ENCODE measurements at places on chromosomes 7 and 10.

DNA sequence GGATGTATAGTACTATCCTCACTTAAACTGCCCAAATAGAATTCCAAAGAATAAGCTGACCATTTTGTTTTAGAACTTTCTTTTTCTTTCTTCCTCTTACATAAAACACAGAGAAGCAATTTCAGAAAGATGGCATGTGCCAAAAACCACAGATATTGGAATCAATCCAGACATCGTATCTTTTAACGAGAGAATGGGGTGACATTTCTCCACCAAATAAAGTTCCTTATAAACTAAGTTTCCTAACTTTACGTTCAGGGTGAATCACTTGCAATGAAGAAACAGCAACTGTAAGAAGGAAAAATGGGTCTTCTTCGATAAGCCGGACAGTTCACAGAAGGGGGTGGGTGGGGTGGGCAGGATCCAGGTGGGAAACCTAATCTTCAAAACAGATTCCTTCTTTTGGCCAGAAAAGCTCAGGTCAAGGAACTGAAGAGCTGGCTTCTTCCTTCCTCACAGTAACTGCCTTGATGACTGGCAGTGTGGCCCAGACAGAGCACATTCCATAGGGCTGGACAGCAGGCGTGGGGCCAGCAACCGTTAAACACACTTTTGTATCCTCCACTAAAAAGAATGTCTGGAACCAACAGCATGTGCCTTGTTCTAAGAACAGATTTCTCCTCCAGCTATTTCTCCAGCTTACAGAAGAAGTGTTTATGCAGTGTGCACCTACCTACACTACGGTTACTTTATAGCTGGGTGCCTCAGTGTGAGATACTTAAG lies 31.5 kb downstream of the CREB3L2 start:
- no peak for DNase-seq

DNA sequence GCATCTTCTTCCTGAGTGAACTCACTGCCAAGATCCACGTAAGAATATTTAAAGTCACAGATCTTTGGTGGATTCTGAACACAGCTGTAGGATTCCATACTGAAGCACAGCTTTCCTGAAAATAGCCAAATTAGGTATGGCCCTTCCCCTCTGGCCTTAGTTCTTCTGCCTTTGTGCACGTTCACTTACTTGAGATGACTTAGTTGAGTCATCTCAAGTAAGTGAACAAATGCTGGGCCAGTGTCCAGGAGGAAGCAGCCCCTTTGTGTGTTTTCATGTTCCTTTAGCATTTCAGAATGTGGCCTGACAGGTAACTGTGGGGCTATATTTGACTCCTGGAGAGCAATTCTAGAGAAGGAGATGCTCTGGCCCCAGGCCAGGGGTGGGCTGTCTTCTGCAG lies 51.5 kb downstream of the CCNY start:
- no peak for DNase-seq

DNA sequence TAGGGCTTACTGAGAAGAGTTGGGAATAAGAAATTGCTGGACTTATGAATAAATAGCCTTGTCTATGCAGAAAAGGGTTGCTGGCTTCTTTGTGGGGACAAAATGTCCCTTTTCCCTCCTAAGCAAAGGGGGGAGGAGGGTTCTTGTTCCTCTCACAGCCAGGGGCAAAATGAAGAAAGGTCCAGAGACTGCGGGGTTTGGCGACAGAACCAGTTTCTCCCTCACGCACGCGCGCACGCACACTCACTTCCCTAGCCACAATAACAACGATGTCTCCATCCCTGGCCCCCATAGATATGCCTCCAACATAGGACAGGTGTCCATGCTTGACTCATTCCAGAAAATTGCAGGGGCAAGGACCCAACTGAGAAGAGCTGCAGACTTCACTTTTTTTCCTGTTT lies 3.3 kb downstream of the ZMIZ1 start:
- no peak for DNase-seq

DNA sequence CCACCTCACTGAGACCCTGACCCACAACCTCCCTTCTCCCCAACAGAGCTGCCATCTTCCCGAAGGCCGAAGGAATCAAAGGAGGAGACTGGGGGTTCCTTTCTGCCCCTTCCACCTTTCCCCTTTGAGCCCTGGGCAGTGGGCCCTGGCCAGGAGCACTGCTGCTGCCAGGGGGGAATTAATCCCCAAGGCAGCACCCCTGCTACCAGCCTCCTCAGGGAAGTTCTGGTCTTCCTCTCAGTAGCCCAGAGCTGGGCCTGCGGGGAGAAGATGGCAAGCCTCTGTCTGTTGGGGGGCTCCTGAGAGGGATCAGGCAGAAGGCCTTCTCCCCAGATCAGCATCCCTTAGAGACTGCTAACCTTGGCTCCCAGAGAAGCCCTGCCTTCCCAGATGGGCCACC lies 25.5 kb downstream of the DPCD start:
- DNase-seq, result no peak

DNA sequence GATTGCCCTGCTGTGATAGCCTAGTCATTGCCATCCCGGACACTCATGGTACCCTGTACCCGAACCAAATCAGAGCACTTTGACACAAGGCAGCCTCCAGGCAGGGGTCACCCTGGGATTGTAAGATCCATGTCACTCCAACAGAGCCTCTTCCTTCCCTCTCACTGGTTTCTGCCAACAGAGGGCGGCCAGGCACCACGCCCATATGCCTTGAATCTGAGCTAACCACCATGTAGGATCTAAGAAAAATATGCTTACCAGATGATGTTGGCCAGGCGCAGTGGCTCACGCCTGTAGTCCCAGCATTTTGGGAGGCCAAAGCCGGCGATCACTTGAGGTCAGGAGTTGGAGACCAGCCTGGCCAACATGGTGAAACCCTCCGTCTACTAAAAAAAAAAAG lies 389.2 kb upstream of the KLF6 start:
- DNase-seq, result no peak

DNA sequence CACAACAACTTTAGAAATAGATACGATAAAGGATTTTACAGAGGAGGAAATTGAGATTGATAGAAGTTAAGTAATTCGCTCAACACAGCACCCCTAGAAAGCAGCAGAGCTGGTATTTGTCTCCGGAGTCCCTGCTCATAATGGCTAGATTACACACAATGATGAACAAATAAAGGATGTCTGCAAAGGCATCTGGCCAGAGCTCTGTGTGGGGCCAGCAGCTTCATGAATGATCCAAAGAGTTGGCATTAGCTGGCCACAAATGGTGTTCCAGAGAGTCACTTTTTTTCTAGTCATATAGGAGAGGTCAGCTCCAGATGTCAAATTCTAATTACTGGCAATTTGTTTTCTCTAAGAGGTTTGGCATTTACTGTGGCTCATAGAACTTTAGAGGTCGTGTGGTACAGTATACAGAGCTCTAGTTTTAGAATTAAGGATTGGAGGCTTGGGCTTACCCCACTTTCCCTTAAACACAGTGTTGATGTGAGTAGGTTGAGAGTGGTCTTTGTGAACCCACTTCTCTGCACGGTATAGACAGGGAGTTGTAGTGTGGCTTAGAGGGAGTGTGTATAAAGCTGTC lies 186.2 kb downstream of the BICC1 start:
- no peak for DNase-seq

- no peak for DNase-seq
Measured at GRCh38 chr10:86755454-86755739, 1.0 kb upstream of the BMPR1A start.

GRCh38 chr7:24654305-24654704 lies 81.1 kb downstream of the PALS2 start:
- DNase-seq, result no peak

- no peak for DNase-seq
Measured at GRCh38 chr7:50730446-50731400, 52.0 kb downstream of the GRB10 start.

- peak; percentile 14 for DNase-seq
Measured at GRCh38 chr10:132175907-132176581, 10.7 kb upstream of the DPYSL4 start.

GRCh38 chr10:95881316-95881715 lies 26.5 kb upstream of the CC2D2B start:
- DNase-seq, result no peak

DNA sequence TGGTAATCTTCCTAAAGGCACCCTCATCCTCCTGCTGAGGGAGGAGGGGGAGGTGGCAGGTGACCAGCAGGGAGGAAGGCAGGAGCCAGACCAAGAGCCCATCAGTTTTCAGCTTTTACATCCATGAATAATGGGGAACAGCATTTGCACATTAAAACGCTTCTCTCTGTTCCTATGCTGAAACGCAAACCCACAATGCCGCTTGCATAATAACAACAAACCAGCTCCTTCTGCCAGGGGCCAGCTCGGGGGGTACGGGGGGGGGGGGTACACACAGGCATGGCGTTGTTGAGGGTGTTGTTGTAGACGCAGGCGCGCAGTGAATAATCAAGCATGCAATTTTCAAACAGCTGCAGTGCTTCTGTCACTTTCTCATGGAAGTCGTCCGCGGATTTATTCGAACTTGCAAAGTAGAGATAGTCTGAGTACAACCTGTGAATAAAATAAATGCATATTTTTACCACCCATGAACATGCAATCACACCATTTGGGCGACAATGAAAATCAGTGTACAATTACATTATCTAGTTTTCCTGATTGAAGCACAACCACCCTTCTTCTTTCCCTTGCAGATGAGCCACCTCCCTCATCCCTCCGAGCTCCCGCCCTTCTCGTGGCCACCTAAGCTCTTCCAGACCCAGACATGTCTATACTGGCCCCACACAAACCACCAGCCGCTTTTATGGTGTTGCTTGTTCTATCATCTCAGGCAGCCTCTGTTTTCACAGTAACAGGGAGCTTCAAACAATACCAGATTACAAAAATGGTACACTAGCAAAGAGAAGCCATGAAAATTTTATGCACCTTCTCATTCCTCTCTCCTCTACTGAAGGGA lies 72.2 kb downstream of the CHST15 start:
- DNase-seq, result peak; percentile 59

DNA sequence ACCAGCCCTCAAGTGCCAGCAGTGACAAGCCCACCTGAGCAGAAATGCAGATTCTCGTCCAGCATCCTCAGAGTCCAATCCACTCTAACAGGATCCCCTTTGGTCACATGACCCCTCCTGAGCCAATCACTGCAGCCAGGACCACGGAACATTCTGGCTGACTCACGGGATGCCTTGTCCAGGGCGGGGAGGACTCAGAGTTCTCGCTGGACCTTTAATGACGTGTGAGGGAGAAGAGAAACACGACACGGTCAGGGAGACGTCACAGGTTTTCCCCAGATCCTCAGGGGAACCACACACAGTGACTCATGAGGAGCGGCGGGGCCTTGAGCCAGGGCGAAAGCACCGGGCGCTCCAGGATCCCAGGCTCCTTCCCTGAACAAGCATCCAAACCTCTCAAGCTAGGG lies 155.7 kb downstream of the PTPRN2 start:
- no peak for DNase-seq

- DNase-seq, result no peak
Measured at GRCh38 chr7:47580175-47580706, 1.7 kb downstream of the TNS3 start.

DNA sequence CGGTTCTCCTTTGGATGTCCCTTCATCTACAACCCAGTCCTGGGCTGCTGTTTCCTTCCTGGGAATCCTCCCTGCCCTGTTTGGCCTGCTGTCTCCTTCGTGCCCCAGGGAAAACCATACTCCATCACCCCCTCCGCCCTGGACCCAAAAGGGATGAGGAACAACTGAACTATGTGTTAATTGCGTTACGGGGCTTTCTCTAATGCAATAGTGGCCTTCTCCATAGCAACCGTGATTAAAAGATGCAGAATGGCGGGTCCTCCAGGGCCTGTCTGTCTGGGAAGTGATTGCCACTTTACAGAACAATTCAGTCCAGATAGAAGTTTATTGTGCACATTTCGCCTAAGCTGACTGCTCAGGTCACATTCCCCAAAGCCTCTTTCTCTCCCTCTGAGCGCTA lies 112.0 kb upstream of the FGFR2 start:
- DNase-seq, result no peak

DNA sequence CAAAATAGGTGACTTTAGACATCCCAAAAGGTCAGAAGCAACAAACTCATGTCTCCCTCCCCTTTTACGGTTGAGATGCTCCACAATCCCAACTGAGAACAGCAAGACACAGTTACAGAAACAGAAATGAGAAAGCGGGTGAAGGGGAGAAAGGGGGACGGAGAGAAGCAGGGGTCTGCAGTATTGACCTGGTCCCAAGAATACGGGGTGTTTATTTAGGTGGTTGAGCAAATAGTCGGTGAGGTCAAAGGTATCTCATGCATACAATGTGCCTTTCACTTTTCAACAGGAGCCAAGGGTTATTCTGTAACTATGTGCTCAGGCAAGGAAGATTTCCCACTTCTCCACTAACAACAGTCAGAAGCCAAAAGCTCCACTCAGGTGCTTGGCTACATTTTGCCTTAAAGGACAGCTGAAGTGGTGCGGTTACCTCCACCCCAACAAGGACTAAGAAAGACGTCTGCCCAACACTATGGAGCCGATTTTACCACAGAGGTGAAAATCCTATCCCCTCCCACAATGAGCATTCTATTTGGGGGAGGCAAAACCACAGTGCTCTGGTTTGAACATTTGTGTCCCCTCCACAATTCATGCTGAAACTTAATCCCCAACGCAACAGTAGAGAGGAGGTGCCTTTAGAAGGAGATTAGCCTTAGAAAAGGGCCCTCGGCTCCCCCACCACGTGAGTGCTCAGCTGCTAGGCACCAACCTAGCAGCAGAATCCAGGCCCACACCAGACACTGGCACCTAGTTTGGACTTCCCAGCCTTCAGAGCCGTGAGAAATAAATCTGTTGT lies 77.9 kb downstream of the PARD3 start:
- DNase-seq, result no peak

All from NCI-H187 (cell line).